ENCODE measurements at places on chromosomes 1 and 21.
A peak's percentile ranks its signal among the peaks of the same experiment; 100 is the strongest.

- no peak for DNase-seq
These were observed 83.7 kb downstream of the ROR1 start for GRCh38 chr1:63857478-63857877.

GRCh38 chr1:160137216-160137862, 14.1 kb upstream of the ATP1A4 start:
- DNase-seq, result no peak

DNA sequence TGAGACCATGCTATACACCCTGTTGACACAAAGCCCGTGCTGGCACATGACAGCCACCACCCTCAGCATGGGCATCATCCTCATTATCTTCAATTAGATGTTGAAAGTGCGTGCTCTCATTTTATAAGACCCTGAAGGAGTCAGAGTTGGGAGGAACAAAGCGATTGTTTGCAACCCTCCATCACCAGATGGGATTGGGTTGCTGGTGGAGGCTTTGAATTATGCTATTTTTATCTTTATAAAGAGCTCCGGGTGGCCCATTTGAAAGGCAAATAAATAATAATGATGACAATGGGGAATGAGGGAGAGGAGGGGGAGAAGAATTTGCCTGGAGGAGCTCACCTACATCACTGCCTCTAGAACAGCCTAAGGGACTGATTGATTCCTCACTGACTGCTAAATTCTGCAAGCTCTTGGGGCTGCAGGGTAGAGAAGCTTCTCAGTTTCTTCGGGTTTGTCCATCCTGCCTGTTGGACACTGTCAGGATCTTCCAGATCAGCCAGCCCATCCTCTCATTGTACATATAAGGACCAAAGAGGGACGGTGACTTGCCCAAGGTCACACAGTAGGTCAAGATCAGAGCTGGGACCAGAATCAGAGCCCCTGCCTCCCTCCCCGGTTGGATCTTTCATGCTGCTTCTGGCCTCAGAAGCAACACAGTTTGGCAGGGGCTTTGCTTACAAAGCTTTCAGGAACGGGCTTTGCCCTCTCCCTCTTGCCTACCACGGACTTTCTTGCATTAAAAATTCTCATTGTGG, 130.9 kb upstream of the ZBTB40 start:
- no peak for DNase-seq

DNA sequence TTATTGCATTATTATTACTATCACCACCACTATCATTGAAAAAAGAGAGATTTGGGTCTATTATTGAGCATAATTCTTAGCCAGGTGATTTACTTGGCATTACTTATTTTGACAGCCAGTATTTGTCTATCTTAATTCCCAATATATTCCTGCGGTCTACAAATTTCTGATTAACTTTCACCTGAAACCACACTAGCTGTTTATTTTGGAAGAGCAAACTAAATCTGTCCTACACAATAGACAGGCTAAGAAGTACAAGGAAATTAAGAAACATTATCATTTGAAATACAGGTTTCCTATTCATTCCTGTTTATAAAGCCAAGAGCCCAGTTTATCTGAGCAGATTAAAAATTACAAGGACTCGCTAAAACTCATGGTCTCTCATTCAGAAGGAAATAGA, 6.9 kb upstream of the LYST start:
- DNase-seq, result no peak

GRCh38 chr1:14487671-14488070, 110.8 kb upstream of the KAZN start:
- DNase-seq, result no peak

GRCh38 chr1:109112056-109112651, 1.8 kb upstream of the ELAPOR1 start:
- no peak for DNase-seq

DNA sequence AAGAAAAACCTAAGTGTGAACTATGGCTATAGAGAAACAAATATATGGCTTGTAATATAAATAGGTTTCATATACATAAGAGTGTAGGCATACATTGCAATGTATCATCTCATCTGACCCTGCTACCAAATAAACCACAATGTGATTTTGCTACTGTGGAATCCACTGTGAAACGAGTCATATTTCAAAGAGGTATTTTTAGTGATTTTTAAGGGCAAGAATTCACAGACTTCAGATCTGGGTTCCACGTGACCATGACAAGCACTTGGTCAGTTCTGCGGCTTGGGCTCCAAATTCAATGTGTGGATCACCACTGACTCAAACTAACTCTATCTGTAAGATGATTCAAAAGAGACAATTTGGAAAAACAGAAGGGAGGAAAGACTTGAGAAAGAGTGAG, 147.0 kb upstream of the ERG start:
- no peak for DNase-seq

DNA sequence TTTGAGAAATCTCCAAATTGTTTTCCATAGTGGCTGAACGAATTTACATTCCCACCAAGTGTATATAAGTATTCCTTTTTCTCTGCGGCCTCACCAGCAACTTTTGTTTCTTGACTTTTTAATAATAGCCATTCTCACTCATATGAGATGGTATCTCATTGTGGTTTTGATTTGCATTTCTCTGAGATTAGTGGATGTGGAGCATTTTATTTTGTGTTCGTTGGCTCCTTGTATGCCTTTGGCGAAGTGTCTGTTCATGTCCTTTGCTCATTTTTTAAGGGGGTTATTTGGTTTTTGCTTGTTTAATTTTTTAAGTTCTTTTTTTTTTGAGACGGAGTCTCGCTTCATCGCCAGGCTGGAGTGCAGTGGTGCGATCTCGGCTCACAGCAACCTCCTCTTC, 45.1 kb upstream of the MPC2 start:
- no peak for DNase-seq

DNA sequence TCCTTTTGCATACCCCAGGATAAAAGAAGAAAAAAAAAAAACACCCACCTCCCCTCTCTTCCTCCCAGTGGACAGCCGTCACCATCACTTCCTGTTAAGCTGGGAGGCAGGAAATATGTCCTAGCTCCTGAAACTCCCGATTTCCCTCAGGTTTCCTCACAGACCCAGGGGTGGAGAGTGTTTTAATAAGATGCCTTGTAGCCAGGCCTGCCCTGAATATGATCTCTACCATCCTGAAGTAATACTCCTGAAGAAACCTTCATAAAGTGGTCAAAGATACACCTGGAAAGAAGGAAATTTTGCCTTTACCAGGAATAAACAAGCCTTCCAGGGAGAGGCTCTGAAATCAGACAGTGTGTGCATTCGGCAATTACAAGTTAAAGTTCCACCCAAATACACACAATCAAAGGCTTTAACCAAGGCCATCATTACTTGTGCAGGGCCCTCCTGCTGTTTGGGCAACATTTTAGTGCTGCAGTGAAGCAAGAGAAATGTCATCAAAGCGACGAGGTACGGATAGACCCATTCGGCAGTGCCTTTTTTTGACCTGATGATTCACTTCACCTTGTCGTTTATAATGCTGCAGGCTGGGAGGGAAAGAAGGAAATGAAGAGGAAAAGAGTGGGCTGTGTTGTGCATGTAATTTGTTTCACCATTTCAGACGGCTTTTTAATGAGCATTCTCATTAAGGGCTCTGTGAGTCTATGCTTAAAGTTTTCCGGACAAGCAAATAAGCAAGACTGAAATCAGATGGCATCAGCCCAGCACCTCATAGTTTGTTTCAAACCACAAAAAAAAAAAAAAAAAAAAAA, 41.0 kb upstream of the RASAL2 start:
- DNase-seq, result no peak

DNA sequence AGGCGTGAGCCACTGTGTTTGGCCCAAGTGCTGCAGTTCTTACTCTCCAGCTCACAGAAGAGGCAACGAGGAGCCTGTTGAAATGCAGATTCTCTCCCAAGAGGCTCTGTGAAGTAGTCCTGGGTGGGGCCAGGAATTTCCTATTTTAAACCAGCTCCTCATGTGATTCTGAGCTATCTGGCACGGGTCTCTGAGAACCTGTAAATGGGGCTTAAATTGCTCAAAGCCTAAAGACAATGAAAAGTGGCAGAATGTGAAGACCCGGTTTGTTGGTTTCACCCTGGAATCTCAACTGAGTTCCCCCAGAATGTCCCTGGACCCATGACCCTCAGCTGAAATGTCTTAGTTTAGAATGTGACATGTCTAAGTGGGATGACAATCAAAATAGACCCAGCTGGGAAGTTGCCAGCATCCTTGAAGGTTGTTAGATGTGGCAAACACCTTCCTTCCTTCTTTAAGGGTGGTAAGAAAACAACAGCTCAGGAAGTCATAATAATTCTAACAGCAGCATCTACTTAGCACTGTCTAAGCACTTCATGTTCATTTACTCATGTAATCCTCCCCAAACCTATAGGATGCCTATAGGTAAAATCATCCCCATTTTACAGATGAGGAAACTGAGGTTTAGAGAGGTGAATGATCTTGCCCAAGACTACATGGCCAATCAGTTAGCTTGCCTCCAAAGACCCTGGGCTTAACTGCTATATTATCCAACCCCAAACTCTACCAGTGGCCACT, 20.9 kb upstream of the ATP5PO start:
- DNase-seq, result no peak

GRCh38 chr1:228666686-228667623, 68.3 kb upstream of the RHOU start:
- DNase-seq, result no peak

GRCh38 chr21:35602811-35603362, 457.4 kb downstream of the SETD4 start:
- DNase-seq, result no peak

- DNase-seq, result no peak
These were observed 158.4 kb downstream of the TRABD2B start for GRCh38 chr1:47838562-47839432.

GRCh38 chr21:16695074-16695473, 817.8 kb upstream of the CXADR start:
- no peak for DNase-seq

- DNase-seq, result no peak
These were observed 813 bp upstream of the SFT2D2 start for GRCh38 chr1:168224991-168225390.

DNA sequence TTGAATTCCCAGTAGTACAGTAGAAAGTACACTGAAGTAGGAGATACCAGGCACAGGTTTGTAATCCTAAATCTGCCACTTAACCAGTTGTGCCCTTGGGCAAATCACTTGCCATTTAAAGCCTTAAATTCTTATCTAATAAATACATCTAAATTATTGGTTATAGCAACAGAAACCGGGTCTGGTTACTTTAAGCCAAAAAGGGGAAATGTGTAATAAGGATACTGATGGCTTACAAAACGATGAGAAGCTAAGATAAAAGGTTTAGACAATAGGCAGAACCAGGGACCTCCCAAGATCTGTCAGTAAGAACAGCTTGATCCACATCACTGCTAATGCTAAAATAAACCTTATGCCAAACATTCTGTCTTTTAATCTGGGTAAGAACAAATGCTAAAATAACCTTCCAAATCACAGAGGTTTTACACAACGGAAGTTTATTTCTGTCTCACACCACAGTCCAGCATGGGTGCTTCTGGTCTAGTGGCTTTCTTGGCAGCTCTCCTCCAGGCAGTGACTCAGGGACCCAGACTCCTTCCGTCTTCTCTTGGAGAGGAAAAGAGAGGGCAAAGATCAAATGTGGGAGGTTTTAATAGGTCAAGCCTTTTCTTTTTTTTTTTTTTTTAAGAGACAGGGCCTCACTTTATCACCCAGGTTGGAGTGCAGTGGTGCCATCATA, 16.5 kb upstream of the ZMYM1 start:
- no peak for DNase-seq

- DNase-seq, result no peak
These were observed 7.7 kb upstream of the GPATCH4 start for GRCh38 chr1:156608981-156609380.

GRCh38 chr1:228277491-228278431, 69.9 kb downstream of the OBSCN start:
- DNase-seq, result no peak

- DNase-seq, result no peak
These were observed 174.1 kb upstream of the SGIP1 start for GRCh38 chr1:66359815-66360214.

DNA sequence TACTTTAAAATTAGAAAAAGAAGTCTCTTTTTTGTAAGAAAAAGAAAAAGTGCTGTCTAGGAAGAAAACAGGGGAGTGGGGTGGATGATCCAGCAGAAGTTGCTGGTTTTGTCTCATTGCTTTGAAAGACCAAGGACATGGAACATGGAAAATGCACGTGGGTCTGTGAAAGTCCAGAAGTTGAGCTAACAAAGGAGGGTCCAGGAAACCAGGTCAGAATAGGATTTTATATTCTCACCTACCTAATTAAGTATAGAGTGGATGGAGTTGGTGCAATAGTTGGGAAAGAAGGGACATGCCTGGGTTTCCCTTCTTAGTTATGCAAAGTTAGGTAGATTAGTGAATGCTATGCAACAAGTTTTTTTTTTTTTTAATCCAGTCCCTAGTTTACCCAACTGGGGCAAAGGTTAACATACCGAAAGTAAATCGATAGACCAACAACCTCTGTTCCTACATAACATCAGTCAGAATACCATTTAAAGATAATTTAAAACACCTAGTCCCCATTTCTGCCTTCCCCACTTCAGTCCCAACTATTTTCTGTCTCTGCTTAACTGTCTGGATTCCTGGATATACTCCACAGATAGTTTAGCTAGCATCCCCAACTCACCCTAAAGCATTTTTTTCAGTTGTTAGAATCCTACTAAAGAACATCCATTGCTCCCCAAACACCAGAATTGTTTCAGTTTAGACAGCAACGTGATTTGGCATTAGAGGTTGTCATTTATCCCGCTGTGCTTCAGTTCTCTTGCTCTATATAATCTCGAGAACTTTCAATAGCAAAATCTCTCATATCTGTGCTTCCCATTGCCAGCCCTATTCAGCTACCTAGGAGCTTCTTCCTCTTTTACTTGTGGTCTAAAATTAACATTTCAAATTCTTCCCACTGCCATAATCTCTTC, 105.7 kb upstream of the PLPPR5 start:
- DNase-seq, result no peak

DNA sequence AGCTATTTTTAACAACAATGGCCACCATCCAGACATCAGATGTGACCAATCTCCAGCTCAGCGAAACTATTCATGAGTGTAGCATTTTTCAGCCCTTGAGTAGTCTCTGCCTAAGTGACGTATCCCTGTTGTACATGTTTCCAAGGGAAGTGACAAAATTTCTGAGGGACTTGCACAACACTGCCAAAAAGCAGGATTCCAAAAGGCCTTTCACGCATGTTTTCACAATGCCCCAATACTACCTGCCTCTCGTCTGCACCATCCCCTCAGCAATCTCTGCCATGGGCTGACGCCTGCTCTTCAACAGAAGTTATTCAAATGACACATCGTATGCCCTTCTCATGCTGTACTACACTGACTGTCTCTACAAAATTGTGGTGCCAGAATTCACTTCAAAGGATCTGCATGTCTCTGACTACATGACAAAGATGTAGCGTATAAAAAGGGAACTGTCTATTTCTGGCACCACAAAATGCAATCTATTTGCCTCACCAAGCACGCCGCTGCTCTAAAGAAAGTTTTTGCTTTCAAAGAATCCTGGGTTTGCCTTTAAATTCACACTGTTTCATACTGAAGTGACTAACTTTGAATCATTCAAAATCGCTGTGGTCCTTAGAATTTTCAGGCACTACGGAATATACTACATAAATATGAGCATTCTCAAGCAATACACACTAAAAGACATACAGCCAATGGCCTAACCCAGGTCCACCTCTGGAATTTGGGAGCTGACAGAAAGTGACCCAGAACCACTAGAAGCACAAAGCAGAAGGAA, 32.9 kb downstream of the JAK1 start:
- DNase-seq, result no peak

- no peak for DNase-seq
These were observed 30.6 kb upstream of the DDAH1 start for GRCh38 chr1:85495556-85495955.

- no peak for DNase-seq
These were observed 71.4 kb downstream of the MRPL37 start for GRCh38 chr1:54271341-54271740.

GRCh38 chr1:7953850-7954609, 7.5 kb upstream of the PARK7 start:
- peak; percentile 98 for DNase-seq
